ENCODE measurements at places on chromosomes 3 and 15. TPM values are rescaled to one million over a fixed set of nuclear protein-coding genes. Genes with fewer than 3 reads are reported as not detected.

Gene BNC1
- 0.16 TPM for total RNA-seq

- DNase-seq: no peak
These were observed 111.0 kb downstream of the ADAMTS17 start for GRCh38 chr15:100230784-100231183.

GRCh38 chr3:153783106-153783505, 338.1 kb upstream of the ARHGEF26 start:
- DNase-seq: no peak

GRCh38 chr15:31473385-31474058, 146.9 kb downstream of the KLF13 start:
- DNase-seq: no peak

GRCh38 chr3:154384479-154384878, 45.5 kb downstream of the GPR149 start:
- DNase-seq: no peak

Gene ZNF621
- 13.4 TPM for total RNA-seq

GRCh38 chr15:99731336-99732123, 1.7 kb downstream of the LYSMD4 start:
- peak; percentile 36 for DNase-seq

DNA sequence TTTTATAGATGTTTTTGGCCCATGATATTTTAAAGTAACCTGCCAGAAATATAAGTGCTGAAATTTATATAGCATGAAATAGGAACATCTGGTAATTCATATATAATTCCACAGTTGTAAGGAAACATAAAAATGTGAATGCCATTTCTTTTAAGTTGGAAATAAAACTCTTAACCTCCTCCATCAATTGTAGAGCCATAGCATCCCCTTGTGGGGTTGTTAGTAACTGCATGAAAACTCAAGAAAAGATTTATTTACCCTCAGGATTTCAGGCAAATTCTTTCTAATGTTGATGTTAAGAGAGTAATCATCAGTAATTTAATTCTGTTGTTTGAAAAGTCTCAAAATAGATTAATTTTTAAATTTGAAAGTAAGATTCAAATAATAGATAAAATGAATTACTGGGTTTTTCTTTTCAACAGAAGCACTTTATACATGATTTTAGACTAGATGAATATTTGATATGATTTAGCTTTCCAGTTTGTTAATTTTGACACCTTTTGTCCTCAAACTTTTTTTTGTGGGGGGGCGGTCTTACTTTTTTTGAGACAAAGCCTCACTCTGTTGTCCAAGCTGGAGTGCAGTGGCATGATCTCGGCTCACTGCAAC, 74.7 kb downstream of the RASA2 start:
- DNase-seq: no peak

GRCh38 chr3:99895131-99895696, 77.6 kb downstream of the CMSS1 start:
- no peak for DNase-seq

GRCh38 chr3:9749296-9749644, 482 bp upstream of the OGG1 start:
- DNase-seq: no peak

Gene AADACL2
- total RNA-seq: 1.4 TPM

Gene MYZAP
- 526 TPM for total RNA-seq

GRCh38 chr3:23826382-23827064, 20.8 kb downstream of the UBE2E1 start:
- DNase-seq: no peak

- DNase-seq: no peak
These were observed 106.1 kb upstream of the RGMA start for GRCh38 chr15:93195109-93195508.

Gene C3orf49
- total RNA-seq: not detected

GRCh38 chr3:179179979-179180759, 32.0 kb downstream of the PIK3CA start:
- DNase-seq: no peak

DNA sequence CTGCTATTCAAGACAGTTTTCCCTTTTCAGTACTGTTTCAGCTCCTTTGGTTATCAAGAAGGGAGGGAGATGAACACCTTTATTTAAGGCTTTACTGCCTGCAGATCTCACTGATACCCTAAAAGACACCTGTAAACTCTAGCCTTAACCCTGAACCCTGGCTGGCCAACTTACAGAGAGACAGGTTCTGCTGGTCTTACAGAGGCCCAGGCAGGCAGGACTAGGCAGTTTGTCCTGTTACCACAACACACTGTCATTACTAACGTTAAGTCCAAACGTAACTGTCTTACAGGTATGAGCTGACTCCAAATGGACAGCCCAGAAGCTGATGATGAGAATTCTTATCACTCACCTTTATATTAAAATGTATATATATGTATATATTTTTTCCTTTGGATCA, 42.1 kb downstream of the ESYT3 start:
- DNase-seq: no peak

Gene IL20RB
- 0.52 TPM for total RNA-seq

- no peak for DNase-seq
These were observed 75.5 kb downstream of the SERPINI1 start for GRCh38 chr3:167811031-167811430.

- DNase-seq: no peak
These were observed 66.2 kb upstream of the FOXP1 start for GRCh38 chr3:71649757-71650156.

DNA sequence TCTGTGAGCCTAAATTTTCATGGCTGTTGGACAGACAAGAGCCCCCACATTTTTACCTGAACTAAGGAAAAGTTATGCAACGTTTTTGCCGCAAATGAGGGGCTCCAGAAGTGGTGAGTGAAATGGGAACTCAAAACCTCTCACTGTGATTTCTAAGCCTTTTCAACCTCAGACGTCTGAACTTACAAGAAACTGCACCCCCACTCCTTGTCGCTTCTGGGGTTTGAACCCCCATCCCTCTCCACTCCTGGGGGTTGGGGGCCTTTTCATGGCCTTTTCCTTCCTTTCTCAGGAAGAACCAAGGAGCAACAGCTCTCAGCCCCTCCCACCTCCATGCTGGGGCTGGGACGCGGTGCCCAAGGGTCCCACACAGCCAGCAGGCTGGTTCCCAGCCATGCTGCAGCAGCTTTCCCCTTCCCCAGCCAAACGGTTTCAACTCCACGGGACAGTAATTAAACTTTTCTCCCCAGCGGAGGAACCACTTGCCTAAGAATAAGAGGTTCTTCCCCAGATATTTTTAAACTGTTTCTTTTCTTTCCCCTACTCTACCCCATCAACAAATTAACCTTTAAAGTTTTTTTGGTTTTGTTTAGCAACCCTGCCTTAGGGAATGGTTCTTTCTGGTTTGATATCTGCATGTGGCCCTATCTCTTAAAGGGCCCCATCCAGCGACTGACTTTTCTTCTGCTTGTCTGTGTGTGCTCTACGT, 387.6 kb upstream of the CBLB start:
- no peak for DNase-seq

Gene CLSTN2
- total RNA-seq: 7.6 TPM

GRCh38 chr3:161737171-161737570, 240.6 kb downstream of the OTOL1 start:
- no peak for DNase-seq

DNA sequence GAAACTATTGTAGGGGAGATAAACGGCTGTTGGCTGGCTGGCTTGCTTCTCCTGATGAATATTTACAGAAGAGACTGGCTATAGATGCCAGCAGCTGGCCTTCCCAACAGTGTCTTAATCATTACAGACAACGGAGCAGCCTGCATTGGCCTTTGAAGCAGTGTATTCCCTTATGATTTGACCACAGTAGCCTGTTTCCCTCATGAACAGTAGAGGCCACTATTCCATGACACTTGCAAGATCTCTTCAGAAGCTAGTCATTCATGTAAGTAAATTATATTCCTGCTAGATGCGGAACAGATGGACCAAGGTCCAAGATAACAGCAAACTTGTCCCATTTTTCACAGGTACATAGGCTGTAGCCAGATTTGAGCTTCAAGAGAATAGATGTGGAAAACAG, 47.3 kb downstream of the TMCO5A start:
- DNase-seq: no peak

GRCh38 chr3:149575961-149576564, 81.8 kb downstream of the WWTR1 start:
- no peak for DNase-seq
